GM13976 (cell line): ENCODE measurements at places on chromosomes 5 and 9.

DNA sequence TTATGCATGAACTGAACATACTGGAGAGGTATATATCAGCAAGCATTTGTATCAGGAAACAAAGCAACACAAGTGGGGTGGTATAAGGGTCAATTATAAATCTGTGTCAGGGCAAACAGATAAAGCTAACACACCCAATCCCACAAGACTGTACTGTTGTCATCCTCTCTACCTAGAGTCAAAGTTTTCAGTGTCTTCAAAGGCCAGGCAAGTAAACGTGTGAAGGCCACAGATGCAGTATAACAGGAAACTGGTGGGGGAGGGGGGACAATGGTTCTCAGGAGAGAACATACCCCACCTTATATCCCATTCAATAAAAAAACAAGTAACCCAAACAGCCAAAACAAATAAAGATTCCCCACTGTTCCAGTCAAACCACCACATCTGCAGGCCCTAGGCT is 22.1 kb downstream of the ELP1 start:
- DNase-seq, result no peak

DNA sequence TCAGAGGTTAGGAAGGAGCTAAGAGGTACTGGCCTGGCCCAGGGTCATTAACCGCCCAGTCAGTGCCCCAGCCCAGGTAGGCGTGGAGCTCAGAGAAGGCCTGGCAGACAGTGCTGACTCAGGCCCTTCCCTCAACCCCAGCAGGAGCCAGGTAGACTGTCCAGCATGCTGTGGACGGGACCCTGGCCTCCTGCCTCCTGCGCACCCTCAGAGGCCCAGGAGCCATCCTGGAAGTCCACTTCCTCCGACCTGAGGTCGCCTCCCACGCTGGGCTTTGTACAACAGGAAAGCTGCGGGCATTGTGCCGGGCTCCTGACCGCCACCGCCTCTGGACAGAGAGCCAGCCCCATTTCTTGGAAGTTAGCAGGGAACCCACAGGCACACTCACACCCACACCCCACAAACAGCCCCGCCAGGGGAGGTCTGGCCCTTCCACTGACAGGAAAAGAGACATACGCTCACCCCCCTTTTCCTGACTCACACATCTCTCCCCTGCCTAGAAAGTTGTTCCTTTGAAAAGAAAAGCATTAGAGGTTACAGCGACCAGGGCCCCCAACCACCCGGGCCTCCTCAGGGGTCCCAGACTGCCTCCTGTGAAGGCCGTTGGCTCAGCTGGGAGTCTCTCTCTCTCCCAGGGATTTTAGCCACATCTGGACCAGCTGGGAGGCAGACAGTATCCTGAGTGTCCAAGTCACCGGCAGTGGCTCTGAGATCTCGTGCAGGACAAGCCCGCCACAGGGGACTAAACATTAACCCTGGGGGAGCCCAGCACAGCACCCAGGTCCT is 7.7 kb downstream of the RALGDS start:
- no peak for DNase-seq

- DNase-seq, result no peak
Observed at GRCh38 chr5:148467958-148468357, 84.2 kb downstream of the FBXO38 start.

- no peak for DNase-seq
Observed at GRCh38 chr9:100720922-100721321, 143.0 kb downstream of the CAVIN4 start.

- DNase-seq, result no peak
Observed at GRCh38 chr9:127447416-127448111, 3.6 kb downstream of the RPL12 start.

DNA sequence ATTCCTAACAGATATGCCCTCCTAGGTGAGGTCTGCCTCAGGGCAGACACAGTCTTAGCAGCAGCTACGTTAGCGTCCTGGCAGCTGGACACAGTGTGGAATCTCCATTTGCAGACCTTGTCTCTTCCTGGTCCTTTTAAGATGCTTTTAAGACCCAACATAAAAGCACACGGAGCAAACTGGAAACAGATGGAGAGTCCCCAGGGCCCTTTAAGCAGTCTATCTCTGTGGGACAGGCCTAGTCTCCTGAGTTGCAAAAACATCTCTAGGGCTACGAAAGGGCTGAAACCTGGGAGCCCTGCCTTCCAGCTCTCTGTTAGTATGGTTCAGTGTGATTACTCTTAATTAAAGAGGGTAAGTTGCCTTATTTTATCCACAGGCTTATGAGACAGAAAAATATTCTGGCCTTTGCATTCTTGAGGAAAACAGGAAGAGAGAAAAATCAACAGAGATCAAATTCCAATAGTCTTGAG is 66.0 kb upstream of the GNA14 start:
- DNase-seq, result no peak

GRCh38 chr5:151086192-151086869 is 5.5 kb upstream of the TNIP1 start:
- no peak for DNase-seq

- DNase-seq, result no peak
Observed at GRCh38 chr5:135139381-135140134, 105.5 kb upstream of the PITX1 start.

GRCh38 chr5:91651704-91652103 is 268.6 kb upstream of the ARRDC3 start:
- DNase-seq, result no peak
